ENCODE measurements at places on chromosomes 7 and 10.

DNA sequence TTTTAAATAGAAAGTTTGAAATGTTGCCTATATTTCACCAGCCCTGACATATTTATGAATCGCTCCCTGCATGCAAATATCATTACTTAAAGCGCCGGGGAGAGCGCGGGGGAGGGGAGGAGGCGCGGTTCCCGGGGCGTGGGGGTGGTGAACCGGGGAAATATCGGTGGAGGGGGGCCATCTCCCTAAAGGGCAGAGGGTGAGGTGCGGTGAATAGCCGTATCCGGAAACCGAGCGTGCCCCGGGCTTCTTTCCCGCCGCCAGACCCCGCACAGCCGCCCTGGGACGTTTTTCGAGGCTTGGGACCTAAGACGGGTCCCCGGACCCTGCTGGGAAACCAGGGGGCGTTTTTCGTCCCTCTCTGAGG, 6.9 kb upstream of the ZNF503 start:
- DNase-seq = no peak

GRCh38 chr10:4826792-4827324, 851 bp downstream of the AKR1E2 start:
- DNase-seq = no peak

- no peak for DNase-seq
Measured at GRCh38 chr10:69668721-69669120, 38.7 kb downstream of the FAM241B start.

- DNase-seq = no peak
Measured at GRCh38 chr7:3399858-3400257, 98.8 kb downstream of the SDK1 start.

DNA sequence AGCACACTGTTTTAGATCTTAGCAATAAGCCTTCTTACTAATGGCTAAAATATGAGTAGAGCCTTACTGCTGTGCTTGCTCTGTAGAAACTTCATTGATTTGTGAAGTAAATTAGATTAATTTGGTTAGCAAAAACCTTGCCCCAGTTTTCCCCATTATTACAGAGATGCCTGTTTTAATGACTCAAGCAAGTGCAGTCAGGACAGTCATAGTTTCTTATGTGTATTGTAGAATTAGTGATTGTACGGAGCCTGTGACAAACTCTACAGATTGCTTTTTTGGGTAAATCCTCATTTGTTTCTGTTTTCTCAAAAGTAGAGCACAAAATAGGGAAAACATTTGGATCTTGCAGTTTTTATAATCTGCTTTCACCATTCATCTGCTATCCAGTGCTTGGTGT, 7.0 kb downstream of the TAX1BP1 start:
- no peak for DNase-seq

DNA sequence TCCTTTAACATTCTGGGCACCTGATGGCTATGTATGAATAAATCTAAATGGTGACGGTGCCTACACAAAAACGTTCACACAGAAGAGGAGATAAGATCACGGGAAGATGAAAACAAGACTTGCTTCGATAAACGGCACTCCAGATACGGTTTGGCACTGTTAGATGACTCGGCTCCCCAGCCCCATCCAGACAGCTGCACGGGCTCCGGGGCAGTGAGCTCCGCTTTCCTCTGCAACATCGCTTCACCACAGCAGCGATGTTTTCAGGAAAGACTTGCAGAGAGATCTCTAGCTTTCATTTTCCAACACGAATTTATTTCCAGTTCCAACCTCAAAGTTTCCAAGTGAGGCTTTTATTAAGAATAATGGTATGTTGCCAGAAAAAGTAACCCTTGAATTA, 132.1 kb downstream of the KLF6 start:
- no peak for DNase-seq

- DNase-seq = no peak
Measured at GRCh38 chr7:132402096-132402495, 174.2 kb downstream of the PLXNA4 start.

- DNase-seq = no peak
Measured at GRCh38 chr7:84194484-84195271, at the start of gene SEMA3A. Gene SEMA3A (minus strand): TSS chr7:84194789. CDS start chr7:84194586, 203 bp downstream.

- no peak for DNase-seq
Measured at GRCh38 chr7:11506417-11506816, 325.6 kb downstream of the THSD7A start.

GRCh38 chr10:88913127-88913526, 33.1 kb downstream of the STAMBPL1 start:
- DNase-seq = no peak
